NCI-H510A treated with DMSO at 0.1 percent for 48 hours (cell line): ENCODE measurements at places on chromosomes 7 and 10.
A peak's percentile ranks its signal among the peaks of the same experiment; 100 is the strongest.

DNA sequence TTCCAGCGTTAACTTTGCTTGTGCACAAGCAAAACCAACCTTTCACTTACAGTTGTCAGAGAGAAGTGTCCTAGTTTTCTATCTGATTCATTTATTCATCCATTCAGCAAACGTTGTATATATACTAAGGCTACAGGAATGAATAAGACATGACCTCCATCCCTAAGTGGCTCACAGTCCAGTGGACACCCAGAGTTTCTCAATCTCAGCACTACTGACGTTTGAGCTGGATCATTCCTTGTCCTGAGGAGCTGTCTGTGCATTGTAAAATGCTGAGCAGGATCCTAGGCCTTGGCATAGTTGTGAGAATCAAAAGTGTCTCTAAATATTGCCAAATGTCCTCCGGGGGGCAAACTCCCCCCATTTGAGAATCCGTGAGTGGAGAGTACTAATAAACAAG, 166.7 kb upstream of the PRKCQ start:
- no peak for DNase-seq

- no peak for DNase-seq
Measured at GRCh38 chr7:44103923-44104859, at the start of gene AEBP1. Gene AEBP1, plus strand, starts transcription at chr7:44104345. Its CDS starts 321 bp downstream, at chr7:44104666.

DNA sequence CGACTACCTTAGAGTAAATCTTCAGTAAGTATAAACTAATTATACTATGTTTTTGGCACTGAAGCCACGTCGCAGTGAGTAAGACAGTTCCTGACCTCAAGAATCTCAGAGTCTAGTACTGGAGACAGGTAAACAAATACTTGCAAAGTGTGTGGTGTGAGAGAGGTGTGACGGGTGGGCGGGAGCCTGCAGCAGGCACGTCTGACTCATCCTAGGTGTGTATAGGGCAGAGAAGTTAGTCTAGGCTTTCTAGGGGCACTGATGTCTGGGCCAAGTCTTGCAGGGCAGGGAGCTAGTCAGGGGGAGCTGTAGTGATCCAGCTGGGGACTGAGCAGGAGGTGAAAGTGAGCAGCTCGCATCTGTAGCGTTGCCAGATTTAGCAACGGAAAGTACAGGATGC, 35.9 kb upstream of the SFTPD start:
- DNase-seq, result no peak

DNA sequence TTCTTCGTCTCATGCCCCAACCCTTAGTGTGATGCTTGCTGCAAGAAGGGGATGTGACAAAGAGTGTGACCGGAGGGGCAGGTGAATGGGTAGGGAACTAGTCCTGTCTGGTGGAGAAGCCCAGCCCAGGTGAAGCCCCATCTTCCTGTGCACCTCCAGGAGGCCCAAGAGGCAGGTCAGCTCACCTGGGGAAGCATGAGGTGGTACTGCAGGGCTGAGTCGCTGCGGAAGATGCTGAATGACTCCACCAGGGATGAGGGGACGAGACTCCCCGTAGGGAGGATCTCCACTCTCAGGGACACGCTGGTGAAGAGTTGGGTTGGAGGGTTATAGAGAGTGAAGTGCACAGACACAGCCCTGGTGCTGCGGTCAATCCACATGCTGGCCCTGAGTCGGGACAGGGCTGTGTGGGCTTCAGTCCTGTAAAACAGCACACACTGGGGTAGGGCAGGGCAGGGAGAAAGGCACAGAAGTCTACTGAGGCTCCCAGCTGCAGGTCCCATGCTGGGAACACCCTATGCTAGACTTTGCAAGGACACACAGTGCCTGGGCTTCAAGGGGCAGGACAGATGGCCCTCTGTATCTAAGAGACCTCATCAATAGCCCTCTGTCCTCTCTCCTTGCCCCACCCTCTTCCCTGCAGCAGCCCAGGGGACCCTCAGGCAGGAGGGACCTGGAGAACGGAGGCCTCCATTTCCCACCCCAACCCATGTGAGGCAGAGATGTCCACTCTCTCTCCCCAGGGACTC, 136.5 kb downstream of the PKD1L1 start:
- no peak for DNase-seq

DNA sequence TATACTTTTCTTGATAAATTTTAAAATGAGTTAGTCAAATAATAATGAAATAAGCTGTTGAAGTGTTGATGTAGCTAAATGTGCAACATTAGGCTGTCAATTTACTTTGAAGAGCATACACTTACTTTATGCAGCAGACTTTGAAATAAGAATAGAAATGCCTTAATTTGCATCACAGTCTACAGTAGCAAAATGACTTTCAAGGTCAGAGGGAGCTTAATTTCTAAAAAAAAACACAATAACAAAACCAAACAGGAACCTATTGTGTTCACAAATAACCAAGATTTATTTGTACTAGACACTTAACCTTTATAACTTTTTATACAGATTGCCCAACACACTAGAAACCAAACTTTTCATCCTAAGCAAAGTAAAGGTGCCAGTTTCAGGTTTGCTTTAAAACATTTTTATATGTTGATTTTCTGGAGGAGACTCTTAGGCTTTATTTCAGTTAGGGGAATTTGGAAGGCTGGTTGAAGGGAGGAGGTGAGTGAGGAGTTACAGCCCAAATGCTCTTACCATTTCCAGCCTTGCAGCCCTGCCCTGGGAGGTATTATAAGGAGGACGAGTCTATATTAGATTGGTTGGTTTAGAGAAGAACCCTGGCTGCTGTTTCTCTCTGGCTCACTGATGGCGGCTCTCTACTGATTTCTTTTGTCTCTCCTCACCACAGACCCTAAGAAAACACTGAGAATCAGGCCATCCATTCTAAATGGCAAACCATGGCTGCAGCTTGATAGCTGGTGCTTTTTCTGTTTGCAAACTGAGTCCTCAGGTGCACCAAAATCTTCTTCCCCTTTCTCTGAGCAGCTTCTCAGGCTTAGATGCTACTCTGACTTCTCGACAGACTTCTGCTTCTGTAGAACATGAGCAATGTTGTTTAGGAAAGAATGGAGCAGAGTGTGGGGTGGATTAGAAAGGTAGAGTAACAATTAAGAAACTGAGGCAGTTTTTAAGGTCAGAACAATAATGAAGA, 55.2 kb upstream of the RPA3 start:
- no peak for DNase-seq

GRCh38 chr7:33922820-33923219, 17.5 kb downstream of the BMPER start:
- DNase-seq, result no peak

DNA sequence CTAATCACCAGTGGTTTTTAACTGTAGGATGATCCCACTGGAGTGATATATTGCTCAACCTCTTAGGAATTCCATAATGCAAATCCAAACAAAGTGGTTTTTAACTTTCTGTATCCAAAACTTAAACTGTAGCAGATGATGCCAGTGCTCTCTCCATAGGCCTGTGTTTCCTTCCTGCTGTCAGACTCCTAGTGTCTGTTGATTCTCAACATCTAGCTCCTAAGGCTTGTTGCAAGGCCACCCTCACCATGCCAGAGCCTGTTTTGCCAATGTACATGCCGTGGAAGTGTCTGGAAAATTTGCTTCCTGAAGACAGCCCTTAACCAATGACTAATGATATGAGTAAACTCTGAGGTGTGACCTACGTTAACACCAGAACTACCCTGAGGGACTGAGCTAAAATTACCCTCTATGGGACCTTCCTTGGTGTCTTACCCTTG, 39.3 kb downstream of the C1GALT1 start:
- no peak for DNase-seq

- no peak for DNase-seq
Measured at GRCh38 chr10:35594115-35595079, 10.7 kb upstream of the GJD4 start.

DNA sequence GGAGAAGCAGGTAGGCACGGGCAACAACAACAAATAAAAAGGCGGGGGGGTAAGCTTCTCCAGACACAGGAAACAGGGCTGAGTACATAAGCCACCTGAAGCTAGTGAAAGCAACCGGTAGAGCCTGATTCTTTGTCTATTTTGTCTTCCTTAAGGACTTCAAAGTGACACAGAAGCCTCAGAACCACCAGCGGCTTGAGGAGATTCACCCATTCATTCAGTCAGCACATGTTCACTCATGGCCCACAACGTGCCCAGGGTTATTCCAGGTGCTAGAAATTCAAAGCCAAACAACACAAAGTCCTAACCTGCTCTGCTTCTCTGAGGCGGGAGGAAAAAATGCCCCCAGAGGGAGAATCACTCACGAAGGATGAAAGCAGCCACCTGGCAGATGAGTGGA, 69.3 kb upstream of the C7orf33 start:
- no peak for DNase-seq

DNA sequence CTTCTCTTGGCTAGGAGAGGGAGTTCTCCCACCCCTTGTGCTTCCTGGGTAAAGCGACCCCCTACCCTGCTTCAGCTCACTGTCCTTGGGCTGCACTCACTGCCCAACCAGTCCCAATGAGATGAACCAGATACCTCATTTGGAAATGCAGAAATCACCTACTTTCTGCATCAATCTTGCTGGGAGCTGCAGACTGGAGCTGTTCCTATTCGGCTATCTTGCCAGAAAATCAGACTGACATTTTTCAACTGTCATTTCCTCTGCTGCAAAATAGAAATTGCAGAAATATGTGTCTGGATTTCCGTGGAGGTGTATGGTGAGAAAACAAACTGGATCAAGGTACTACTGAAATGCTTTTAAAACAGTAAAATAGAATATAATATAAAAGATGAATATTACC, 43.0 kb upstream of the CYP2C18 start:
- no peak for DNase-seq

DNA sequence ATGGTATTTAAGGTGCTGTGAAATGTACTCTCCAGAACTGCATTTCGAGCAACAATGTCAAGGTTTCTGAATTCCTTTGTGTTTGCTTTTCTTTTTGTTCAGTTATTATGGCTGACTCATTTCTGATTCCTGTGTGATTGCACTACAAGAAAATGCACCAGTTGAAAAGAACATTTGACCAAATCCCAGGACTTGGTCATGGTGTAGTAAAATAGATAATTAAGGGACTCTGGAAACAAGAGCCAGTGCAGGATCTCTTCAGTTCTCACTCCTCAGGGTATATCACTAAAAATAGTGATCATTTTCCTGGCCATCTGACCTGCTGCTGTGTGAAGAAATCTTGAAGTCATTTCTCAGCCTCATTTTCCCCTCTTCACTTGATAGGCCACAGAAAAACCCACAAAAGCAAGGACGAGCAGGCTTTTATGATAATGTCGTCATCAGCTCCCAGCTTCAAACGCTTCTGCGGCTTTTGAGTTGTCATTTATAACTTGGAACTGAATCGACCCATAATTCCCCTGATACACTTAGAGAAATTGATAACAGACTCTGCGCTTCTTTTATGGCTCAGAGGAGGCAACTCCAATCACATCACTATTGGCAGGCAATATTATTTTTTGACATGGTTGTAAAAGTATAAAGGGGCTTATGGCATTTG, 274.7 kb downstream of the HDAC9 start:
- no peak for DNase-seq

- no peak for DNase-seq
Measured at GRCh38 chr7:132029369-132030085, 473.1 kb upstream of the PODXL start.

DNA sequence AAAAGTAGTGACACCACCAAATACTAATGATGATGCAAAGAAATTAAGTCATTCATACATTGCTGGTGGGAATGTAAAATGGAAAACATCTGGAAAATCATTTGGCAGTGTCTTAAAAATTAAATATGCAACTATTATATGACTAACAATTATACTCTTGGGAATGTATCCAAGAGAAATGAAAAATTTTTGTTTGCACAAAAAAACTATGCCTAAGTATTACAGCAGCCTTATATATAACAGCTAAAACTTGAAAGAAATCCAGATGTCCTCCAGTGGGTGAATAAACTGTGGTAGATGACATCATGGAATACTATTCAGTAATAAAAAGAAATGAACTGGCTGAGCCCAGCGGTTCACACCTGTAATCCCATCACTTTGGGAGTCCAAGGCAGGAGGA, 132.0 kb downstream of the NEBL start:
- no peak for DNase-seq

DNA sequence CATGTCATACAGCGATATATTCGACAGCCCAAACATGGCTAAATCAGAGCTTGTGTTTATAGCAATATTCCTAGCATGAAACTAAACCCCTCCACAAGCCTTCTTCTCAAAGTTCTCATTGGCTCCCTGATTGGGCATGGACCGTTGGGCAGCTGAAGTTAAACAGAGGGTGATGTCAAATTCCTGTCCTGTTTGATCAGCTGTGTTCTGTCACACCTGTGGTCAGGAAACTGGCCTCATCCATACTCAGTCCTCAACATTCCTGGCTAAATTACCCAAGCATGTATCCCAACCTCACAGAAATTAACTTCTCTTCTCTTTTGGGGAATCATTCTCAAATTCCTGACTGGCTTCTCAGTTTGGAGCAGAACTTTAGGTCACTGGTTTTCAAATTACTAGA, 107.9 kb downstream of the ODAD2 start:
- no peak for DNase-seq

- peak; percentile 44 for DNase-seq
Measured at GRCh38 chr7:134886353-134887057, 99.8 kb upstream of the AGBL3 start.

GRCh38 chr10:118974951-118975350, 54.6 kb upstream of the NANOS1 start:
- no peak for DNase-seq

- no peak for DNase-seq
Measured at GRCh38 chr10:108836362-108836761, 1086.9 kb downstream of the XPNPEP1 start.

DNA sequence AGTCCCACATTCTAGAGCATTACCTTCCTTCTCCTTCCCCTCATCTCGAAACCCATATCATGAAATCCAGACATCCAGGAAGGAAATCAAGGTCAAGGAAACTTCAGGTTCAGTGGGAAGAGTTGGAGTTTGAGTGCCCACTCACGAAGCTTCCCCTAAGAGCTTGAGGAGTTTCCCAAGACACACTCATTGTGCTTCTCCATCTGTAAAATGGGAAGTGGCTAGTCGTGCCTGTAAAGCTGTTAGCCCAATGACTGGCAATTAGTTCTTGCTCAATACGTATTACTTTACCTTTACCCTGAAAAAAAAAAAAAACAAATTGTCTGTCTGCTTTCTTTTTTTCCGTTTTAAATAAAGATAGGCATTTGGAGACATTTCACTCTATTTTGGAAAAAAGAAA, 42.3 kb downstream of the GPAM start:
- DNase-seq, result no peak

DNA sequence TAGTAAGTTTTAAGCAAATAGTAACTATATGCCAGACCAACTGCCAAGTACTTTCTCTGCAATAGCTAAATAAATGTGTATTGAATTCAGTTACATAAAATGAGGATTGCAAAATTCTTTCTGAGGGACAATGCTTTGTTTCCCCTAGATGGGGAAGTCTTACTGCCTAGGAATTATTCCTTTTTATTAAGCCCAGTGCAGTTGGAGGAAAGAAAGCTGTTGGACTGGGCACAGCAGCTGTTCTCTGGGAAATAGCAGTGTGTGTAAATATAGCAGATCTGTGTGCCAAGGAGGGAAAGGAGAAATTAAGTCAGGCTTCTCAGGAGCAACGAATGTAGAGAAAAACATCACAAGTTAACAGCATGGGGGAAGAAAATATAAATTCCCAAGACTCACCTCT, 77.1 kb downstream of the SEC23IP start:
- no peak for DNase-seq

- no peak for DNase-seq
Measured at GRCh38 chr10:108465871-108466641, 1301.5 kb upstream of the SORCS1 start.
